Small intestine (tissue), 16 donors: ENCODE measurements at places on chromosomes 11 and 22.

- no peak for DNase-seq
Observed at GRCh38 chr11:31303644-31304180, 65.8 kb downstream of the DCDC1 start.

DNA sequence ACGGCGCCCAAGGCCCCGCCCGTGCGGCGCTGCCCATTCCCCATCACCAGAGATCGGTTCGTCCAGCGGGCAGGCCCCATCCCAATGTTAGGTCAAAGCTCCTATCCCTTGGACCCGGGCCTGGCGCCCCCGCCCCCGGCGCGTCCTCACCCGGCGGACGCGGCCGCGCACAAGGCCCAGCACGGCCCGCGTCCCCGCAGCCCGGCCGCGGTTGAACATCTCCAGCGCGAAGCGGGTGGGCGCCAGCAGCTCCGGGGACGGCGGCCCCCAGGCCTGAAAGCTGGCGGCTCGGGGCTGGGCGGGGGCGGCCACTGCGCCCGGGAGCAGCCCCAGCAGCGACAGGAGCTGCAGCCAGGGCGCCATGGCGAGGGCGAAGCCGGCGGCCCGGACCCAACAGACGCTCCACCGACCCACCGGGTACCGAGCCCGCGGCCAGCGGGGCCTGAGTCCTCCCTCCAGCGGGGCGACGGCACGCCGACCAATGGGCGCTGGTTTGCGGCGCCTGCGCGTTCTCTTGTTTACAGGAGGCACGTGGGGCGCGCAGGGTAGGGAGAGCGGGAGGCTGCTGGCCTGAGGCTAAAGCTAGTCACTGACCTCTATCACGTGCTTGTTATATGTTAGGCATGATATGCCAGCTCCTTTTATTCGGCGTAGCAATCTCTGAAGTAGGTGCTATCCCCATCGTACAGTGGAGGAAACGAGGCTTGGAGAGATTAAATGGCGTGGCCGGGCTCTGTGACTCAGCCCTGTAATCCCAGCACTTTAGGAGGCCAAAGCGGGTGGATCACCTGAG is at the start of gene CTSF:
TSS of gene CTSF (minus strand) at position 483 of the 793 bp plus-strand sequence. CDS start at position 363, 120 bp downstream.
- peak; percentile 70 for DNase-seq

DNA sequence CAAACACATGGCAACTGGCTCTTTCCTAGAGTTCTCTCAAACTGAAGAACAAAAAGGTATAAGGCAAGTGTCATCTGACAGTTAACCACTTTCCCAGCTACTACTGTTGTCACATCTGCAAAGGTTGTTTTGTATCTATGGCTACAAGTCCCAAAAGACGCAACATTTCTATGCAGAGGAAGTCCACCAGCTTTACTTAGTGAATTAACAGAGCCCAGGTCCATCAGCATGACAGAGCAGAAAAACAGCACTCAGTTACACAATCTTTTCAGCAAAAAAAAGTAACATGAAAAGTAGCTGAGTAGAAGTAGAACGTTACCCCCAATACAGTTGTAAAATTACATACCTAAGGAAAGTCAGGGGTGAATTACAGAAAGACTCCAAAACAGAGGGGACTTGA is 12.1 kb downstream of the CPSF7 start:
- no peak for DNase-seq

DNA sequence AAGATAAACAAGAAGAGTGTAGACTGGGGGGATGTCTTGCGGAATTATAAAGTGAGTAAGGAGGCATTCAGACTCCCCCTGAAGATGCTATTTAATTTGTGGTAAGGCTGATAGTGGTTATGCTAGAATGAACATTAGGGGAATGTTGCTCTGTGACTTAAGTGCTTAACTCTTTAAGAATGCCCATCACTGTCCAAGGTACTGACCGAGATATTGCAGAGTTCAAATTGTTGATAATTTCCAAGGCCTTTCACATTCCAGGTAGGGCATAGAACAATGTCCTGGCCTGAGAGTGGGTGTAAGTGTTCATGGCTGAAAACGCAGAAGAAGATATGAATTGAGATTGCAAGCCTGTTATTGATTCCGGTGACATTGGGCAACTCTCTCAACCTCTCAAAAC is 90.3 kb upstream of the SEZ6L start:
- DNase-seq, result no peak

GRCh38 chr22:17007257-17007656 is 765 bp downstream of the GAB4 start:
- DNase-seq, result no peak

GRCh38 chr22:38570779-38571364 is 889 bp upstream of the DMC1 start:
- DNase-seq, result no peak

DNA sequence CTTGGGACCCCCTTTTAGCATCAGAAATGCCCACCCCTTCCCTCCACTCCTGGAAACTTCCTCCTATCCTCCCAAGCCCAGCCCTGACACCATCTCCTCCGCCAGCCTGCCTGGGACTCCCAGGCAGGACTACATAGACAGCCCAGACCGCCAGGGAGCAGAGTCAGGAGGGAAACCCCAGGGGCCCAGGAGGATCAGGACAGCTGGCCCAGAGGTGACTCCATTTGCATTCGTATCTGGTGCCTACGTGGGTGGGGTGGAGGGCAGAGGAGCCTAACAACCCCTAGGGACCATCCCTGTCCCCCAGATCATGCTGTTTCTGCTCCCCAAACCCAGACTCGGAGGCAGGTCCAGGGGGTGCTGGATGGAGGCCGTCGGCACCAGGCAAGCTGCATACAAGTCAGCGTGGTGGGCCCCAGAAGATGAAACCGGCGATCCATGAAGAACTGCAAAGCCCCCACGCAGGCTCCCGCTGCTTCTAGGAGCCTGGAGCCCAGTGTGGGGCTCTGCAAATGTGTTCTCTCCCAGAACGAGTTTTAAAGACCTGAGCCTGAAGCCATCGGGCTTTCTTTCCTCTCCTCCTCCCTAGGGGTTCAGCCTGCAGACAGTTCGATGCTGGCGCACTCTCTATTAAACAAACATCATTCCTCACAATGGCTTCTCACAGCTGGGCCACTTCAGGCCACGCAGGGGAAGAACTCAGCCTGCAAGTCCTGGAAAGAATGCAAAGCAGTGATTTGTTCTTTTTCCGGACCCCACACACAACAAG is 1506.8 kb downstream of the BRD1 start:
- DNase-seq, result no peak

DNA sequence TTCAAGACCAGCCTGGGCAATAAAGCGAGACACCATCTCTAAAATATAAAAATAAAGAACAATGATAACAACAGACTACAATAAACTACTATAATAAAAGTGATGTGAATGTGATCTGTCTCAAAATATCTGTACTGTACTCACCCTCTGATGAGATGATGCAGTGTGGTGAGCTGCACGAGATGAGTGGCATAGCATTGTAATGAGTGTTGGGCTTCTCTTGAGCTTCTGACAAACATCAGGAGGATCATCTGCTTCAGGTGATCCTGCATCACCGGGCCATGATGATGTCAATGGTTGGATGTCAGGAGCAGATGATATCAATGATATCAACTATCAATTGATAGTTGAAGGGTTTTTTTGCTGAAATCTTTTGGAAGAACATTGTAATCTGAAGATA is 52.4 kb upstream of the INCENP start:
- DNase-seq, result no peak

DNA sequence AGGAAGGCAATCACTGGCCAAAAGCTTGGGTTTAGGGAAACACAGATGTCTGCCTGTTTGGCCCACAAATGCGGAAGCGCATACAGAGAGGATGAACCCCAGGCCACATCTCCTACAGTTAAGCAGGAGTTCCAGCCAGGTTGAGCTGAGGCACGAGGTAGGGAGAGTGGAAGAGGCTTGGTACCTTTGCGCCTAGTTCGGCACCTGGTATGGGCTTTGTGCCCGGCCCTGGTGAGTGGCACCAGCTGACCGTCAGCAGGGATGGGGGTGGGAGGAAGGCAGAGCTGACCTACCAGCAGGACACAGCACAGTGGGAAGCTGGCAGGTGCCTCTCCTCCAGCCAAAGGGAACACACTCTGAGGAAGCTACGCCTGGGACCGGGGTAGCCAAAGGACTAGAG is 57.6 kb downstream of the KCNC1 start:
- no peak for DNase-seq

DNA sequence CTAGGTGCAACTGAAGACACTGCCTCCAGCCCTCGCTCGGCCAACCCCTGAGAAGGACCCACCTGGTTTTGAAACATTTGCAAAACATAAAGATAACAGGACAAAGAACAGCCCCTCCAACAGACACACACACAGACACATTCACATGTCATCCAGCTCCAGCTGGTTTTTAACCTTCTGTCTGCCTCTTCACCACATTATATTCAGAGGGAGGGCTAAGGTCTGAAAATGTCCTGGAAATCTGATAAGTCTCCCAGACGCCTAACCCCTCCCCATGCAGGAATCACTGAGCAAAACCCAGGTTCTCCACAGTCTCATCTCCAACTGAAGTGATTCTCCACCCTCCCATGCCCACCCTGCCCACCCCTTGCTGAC is 29.4 kb downstream of the PACSIN2 start:
- DNase-seq, result no peak

- DNase-seq, result no peak
Observed at GRCh38 chr11:131354251-131354701, 16.1 kb upstream of the NTM start.

DNA sequence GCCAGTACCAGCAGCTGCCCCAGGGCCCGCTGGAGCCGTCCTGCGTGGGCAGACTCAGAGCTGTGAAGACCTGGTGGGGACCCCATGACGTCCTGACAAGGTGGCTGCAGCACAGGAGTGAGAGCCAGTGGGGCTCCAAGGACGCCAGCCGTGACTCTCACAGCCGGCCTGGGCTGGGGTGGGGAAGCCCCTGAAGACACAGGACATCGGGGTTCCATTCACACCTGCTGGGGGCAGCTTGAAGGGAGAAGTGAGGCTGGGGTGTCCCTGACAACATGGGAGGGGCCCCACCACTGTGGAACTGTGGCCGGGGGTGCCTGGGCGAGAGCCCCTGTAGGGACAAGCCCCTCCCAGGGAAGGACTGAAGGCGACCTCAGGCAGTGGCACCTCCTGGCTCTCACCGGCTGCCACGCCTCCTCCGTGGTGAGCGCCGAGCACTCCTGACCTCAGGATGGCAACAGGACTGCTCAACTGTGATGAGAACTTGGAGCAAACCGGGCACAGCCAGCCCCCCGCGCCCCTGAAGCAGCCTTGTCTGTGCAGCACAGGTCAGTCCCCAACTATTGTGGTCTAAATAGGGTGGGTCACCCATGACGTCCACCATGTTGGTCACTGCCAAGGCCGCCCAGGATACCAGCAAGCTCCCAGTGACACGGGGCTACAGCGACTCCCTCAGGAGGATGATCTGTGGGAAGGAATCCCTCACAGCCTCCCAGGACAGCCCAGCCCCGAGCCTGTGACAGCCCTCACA is 22.7 kb upstream of the IL17REL start:
- no peak for DNase-seq

DNA sequence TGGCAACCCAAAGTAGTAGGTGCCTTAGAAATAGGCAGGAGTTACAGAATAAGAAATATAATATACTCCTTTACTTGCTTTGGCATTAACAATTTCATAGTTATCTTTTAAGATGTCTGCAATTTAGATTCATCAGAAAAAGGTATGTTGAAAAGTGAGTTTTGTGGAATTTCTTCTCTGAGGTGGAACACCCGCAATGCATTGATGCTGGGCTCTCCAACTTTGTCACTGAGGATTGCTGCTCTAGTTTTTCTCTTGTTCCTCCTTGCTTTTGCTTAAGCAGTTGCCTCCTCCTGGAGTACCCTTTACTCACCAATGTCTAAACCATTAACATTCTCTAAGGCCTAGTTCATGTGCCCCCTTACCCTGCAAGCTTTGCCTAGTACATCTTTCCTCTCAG is 14.1 kb upstream of the ME3 start:
- DNase-seq, result no peak

DNA sequence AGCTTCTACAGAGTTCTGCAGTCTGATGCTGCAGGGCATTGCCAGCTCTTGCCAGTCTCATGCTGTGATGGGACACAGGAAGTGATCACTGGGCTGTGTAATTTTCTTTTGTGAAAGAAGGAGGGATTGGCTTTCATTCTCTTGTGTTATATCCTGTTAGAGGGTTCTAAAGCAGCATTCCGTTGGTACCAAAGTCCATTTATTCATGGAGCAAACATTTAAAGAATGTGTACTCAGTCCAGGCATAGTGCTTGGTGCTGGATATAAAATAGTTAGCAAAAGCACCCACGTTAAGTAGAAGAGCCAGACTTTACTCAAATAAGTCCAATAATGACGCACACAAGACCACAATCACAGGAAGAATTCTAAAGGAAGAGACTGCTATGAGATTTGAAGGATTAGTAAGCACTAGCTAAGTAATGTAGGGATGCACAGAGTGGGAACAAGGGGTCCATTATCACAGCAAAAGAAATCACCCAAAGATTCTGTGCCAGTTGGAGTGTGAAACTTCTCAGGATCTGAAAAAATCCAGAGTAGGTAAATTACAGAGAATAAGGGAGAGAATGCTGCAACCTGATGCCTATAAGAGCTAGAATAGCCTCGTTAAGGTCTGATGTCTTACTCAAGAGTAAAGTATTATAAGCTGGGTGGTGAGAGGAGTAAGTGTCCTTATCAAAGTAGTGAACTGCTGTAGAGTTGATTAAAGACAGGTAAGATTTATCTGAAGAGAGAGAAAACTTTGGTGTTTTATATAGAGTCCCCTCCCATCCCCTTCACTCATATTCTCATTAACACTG is 728.3 kb downstream of the METTL15 start:
- DNase-seq, result no peak

GRCh38 chr22:43846966-43847365 is 15.3 kb downstream of the SULT4A1 start:
- DNase-seq, result no peak

GRCh38 chr11:111535281-111535680 is 5.2 kb upstream of the LAYN start:
- no peak for DNase-seq

- DNase-seq, result no peak
Observed at GRCh38 chr11:11309906-11310305, 43.1 kb downstream of the CSNK2A3 start.

- peak; percentile 32 for DNase-seq
Observed at GRCh38 chr22:43377896-43378704, 33.7 kb upstream of the MPPED1 start.

- DNase-seq, result no peak
Observed at GRCh38 chr11:126495281-126496220, 140.1 kb downstream of the ST3GAL4 start.

GRCh38 chr11:66918741-66919140 is 39.4 kb downstream of the PC start:
- DNase-seq, result no peak

GRCh38 chr11:60242740-60243239 is at the start of gene MS4A4E:
Gene MS4A4E (minus strand): TSS chr11:60243137. CDS start chr11:60230055, 13,082 bp downstream.
- no peak for DNase-seq

DNA sequence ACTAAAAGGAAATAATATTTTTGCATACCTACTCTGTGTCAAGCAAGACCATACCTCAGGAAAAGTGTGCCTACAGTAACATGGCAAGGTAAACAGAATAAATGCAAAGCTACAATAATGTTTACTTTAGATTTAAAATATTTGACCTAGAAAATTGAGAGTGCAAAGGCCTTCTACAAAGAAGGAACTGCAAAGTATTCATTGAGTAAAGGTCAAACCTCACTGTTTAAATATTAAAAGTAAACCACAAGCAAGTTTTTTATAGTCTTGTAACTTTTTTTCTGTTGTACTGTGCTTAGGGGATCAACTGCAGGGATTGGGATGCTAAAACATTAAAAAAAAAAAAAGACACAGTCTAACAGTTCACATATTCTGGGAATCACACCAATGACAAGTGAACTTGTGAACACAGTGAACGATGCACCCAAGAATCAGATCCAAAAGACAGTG is 48.8 kb downstream of the CWF19L2 start:
- peak; percentile 37 for DNase-seq
